ENCODE measurements at places on chromosomes 5 and 9.

DNA sequence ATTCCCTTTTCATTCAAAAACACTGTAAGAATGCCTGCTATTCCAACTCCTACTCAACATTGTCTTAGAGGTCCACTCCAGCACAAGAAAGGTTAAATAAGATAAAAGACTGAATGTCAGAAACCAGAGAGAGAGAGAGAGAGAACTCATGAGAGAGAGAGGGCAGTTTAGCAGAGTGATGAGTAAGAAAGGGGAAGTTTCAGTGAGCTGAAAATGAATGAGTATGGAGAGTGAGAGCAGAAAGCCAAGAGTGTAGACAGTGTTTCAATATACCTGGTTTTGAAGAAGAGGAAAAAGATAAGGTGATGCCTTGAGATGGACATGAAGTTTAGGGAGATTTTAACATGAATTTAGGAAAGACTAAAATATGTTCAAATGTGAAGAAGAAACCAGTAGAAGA, 528.0 kb upstream of the SEMA6A start:
- DNase-seq: no peak

GRCh38 chr5:154764967-154765366, 9.8 kb downstream of the LARP1 start:
- no peak for DNase-seq

GRCh38 chr5:84791138-84791537, 406.5 kb upstream of the EDIL3 start:
- no peak for DNase-seq

DNA sequence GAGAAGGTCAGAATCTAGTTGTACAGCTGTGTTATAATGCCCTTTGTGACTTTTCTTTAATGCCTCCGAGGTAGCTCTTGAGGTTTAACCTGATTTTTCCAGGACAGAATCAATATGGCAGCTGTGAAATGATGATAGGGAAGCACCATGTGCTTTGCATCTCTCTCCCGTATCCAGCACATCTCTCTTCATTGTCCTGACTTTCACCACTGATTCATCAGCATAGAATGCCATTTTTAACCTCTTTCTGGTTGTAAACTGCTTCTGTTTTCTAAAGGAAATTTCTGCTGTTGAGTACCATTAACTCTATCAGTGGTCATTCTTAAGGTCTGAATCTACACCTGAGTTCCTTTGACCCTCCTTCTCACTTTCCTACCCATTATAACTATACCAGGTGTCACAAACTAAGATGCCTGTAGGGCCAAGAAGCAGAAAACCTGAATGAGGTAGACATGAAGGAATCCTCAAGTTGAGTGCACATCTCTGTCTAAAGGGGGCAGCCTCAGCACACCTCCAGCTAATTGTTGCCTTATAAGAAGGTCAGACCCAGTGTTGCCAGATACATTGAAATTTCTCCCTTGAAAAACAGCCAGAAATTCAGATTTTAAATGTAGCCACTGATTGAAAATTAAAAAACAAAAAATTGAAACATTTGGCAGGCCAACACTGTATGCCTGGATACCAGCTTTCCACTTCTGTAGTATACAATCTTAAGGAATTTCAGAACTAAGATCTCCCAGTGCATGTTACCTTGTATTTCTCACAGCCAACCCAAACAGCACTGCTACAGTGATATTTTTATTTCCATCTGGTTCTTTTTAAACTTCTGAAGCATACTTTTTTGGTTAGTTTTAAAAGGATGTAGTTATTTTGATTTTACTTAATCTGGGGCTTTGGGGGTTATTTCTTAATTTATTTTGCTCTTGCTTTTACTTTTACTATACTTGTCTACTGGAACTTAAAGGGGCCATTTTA, 35.8 kb upstream of the TLX3 start:
- no peak for DNase-seq

Measured in stimulated activated CD4-positive, alpha-beta T cell treated with anti-CD3 and anti-CD28 coated beads, Interleukin-12 subunit alpha, Interleukin-12 subunit beta, amount 100 ng/mL, for 4 hours (primary cell).